ENCODE measurements at places on chromosomes 5 and 9. TPM values are rescaled to one million over a fixed set of nuclear protein-coding genes. Genes with fewer than 3 reads are reported as not detected.

The SYK gene
- 2.7 TPM for total RNA-seq

The DELE1 gene
- 83.1 TPM for total RNA-seq

The TRPM3 gene
- 2.0 TPM for total RNA-seq

The TMOD1 gene
- total RNA-seq, result 0.52 TPM

The ARSK gene
- total RNA-seq, result 13.6 TPM
